ENCODE measurements at places on chromosomes 16 and 17.

DNA sequence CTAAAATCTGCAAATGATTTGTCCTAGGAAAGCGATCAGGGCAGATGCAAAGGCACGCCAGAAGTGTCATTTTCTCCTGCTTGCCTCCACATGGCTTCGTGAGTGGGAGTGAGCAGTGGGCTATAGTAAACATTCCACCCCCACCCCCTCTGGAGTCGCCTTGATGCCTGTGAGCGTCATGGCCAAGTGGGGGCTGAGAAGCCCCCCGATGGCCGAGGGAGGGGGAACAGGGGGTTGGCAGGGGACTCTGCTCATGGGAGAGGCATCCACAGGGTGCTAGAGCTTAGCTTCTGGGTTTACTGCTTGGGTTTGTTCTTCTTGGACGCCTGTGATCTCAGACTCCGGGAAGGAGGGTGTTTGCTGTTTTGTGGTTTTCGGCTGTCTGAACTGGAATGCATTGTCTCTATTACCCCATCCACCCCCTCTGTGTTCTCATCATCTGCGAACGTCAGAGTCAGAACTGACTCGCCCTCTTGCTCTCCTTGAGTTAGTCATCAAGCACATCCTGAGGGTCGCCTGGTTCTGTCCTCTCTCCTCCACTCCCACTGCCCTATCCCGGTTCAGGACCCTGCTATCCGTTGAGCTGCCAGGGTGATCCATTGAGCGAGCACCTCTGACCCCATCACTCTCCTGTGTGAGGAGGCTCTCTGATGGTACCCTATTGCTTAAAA lies 15.4 kb downstream of the TNS4 start:
- DNase-seq: no peak

GRCh38 chr16:10067406-10067805 lies 114.8 kb downstream of the GRIN2A start:
- no peak for DNase-seq

DNA sequence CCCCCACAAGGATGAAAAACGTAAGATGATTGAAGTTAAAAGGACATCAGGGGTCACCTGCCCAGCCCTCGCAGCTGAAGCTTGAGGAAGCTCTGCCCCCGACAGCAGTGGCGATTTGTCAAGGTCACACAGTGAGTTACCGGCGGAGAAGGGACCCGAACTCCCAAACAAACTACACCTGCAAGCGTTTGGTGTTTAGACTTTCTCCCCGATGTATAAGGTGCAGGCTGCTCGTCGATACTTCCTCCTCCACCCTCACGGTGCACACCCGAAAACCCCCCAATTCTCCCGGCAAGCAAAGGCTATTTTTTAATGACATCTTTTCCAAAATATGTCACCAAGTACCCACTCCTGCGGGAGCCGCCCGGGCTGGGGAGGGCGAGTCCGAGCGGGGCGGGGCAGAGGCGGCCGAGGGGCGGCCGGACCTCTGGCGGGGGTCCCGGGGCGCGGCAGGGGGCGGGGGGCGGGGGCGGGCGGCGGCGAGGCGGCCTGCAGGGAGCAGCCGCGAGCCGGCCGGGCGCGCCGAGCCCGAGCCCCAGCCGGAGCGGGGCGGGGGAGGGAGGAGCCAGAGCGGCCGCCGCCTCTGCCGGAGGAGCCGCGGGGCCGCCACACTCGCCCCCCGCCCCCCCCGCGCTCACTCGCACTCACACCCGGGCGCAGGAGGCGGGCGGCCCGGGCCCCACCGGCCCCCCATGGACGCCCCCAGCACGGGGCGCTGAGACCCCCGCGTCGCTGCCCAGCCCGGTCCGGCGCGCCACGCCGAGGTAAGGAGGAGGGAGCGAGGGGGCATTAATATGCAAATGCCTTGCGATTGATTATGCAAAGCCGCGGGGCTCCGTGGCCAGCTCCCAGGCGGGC lies at the start of gene THRA:
THRA (plus strand) TSS at position 637 of the 858 bp plus-strand sequence. CDS start 11,524 bp downstream, outside the sequence.
- DNase-seq: peak; percentile 89

DNA sequence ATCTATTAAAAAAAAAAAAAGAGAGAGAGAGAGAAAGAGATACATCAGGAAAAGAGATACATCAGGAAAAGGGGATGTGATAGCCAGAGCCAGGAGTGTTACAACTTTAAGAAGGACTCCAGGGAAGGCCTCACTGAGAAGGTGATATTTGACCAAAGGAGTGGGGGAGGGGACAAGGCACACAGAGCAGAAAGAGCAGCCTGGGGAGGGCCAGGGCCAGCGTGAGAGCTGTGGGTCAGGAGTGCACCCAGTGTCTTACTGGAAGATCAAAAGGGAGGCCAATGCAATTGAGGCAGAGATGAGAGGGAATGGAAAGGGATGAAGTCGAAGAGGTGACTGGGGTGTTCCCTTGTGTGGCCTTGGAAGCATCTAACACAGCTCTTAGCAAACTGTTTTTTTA lies 7.7 kb downstream of the ASPHD1 start:
- DNase-seq: no peak

- DNase-seq: no peak
These were observed 42.7 kb downstream of the SOCS3 start for GRCh38 chr17:78316867-78317789.

- no peak for DNase-seq
These were observed 281.4 kb downstream of the ZFHX3 start for GRCh38 chr16:72766506-72766905.

GRCh38 chr17:77829843-77830799 lies 128.4 kb upstream of the TNRC6C start:
- peak; percentile 74 for DNase-seq

- no peak for DNase-seq
These were observed 28.7 kb upstream of the MILR1 start for GRCh38 chr17:64420143-64420670.

DNA sequence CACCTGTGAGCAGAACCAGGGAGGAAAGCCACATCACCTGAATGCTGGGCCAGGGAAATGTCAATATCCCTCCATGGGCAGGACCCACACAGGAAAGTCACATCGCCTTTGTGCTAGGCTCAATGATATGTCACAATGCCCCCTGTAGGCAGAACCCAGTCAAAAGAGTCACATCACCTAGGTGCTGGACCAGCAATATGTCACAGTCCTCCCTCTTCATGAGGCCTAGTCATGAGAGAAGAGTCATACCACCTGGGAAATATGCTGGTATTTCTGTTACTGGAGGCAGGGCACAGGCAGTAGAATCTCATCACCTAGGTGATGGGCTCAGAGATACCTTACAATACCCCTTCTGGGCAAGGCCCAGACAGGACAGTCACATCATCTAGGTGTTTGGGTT lies 1843.4 kb downstream of the TP53TG3F start:
- no peak for DNase-seq

- DNase-seq: no peak
These were observed 10.6 kb upstream of the RHBDF2 start for GRCh38 chr17:76511668-76512365.

- no peak for DNase-seq
These were observed 38.0 kb downstream of the AXIN2 start for GRCh38 chr17:65523411-65523810.

- no peak for DNase-seq
These were observed 15.1 kb upstream of the LASP1NB start for GRCh38 chr17:38910325-38910724.

DNA sequence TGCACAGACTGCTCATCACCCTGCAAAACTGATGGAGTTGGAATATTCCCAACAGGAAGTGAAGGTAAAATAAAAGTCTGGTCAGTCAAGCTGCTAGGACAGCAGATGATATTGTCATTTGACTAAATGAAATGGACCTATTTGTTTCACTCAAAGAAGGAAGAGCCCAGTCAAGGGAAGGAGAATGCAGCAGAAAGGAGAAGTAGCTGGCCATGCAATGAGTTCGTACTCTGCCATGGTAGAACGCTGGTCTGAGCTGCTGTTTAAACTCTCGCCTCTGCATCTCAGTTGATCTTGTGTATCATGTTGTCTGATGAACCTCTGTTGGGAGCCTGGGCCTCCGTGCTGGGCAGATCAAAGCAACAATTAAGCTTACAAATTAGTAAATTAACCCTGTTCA lies 15.6 kb upstream of the YPEL2 start:
- no peak for DNase-seq

- no peak for DNase-seq
These were observed 3.2 kb downstream of the SLC22A31 start for GRCh38 chr16:89197033-89197632.

DNA sequence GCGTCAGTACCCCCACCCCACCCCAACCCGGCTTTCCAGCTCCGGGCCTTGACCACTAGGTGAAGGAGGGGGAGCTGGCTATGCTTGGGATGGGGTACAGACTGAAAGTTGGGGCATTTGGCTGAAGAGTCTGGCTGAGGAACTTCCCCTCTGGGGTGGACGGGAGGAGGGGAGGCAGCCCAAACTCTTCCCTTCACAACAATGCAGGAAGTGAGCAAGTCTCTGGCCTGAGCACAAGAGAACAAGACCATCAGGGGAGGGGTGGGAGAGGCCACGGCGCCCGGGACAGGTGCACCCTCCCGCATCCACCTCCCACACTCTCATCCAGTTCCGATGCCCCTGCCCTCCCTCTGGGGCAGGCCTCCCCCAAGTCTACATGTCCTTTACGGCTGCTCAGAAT lies 5.6 kb downstream of the USH1G start:
- no peak for DNase-seq

DNA sequence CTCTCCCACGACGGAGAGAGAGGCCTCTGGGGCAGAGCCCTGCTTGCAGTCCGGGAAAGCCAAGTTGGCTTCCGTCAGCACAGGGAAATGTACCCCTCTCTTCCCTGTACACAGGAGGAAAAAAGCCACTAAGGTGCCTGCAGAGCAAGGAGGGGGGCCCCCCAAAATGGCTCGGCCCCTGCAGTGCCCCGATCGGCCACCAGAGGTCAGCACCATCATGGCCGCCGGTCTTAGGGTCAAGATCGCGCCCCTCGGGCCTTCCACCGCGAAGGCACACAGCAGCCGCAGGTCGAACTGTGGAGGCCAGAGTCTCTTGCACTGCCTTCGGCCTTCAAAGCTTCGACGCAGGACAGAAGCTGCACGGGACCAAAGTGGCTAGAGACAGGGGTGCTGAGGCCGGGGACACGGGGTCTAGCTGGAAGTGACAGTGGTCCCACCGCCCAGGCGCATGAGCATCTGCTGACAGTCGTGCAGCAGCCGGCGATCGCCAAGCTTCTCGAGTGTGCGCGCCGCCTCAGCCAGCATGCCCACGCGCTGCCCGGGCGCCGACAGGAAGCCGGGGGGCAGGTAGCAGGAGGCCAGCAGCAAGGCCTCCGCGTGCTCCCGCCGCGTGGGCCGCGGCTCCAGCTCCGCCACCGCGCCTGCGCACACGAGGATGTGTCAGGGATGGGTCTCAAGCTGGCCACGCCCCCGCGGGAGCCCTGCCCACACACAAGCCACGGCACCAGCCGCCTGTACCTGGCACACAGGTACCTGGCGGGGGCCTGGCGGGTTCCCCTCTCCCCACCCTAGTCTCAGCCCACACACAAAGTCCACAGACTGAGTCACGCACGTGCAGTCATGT lies 24.4 kb downstream of the SREBF1 start:
- peak; percentile 73 for DNase-seq

- no peak for DNase-seq
These were observed 4.8 kb upstream of the HOXB8 start for GRCh38 chr17:48619826-48620449.

- DNase-seq: no peak
These were observed 19.8 kb upstream of the SSTR5 start for GRCh38 chr16:1052721-1053120.

DNA sequence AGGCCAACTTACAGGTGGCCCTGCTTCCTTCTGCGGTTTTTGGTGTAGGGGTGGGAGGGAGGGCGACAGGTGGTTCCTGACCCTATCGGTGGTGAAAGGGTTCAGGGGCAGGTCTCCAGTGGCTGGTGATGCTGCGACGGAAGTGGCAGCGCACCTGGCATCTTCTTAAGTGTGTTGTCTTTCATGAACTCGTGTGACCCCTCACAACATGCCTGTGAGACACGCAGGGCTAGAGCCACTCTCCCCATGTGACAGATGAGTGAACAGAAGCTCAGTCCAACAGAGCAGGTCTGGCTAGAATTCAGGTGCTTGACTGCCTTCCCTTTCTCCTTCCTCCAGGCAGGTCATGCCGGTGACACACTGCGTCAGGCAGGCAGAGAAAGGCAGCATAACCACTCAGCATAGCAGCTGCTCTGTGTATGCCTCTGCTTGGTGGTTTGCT lies 8.0 kb downstream of the TNFAIP1 start:
- no peak for DNase-seq

DNA sequence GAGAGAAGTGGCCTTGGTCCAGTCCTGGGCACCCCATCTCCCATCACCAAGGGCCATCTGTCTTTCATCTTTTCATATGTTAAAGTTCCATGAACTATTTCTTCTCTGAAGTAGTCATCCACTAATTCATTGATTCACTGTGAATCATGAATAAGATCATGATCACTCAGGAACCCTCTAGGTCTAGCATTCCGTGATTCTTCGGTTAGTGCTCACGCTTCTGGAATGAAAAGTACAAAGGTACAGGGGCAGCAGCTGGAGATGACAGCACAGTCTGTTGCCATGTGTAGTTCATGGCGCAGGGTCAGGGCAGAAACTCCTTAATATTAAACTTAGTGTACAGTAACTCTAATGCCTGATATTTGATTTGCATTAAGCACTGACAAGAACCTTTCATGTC lies 127.1 kb downstream of the CDH13 start:
- DNase-seq: no peak

DNA sequence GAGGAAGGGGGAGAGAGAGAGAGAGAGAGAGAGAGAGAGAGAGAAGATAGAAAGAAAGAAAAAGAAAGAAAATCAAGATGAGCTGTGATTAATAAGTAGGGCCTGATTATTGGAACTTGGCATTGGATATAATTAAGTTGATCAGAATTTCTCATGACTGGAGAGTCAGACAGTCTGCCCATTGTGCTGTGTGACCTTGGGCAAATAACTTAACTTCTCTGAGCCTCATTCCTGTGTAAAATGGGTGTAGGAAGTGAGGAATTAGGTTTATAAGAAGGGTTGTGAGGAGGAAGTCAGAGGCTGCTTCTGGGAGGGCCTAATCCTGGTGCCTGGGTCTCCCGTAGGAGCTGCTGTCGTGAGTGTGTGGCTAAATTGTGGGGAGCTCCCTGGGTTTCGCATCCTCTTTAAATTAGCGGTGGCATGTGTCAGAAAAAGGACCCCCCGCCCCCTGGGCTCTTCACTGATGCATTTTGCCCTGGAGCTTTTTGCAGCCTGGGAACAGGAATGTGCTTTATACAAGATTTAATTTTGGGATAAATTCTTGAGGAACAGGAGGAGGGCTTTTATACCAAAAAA lies 76.0 kb downstream of the CMIP start:
- no peak for DNase-seq

GRCh38 chr16:19307587-19308241 lies 22.2 kb downstream of the CLEC19A start:
- DNase-seq: no peak

DNA sequence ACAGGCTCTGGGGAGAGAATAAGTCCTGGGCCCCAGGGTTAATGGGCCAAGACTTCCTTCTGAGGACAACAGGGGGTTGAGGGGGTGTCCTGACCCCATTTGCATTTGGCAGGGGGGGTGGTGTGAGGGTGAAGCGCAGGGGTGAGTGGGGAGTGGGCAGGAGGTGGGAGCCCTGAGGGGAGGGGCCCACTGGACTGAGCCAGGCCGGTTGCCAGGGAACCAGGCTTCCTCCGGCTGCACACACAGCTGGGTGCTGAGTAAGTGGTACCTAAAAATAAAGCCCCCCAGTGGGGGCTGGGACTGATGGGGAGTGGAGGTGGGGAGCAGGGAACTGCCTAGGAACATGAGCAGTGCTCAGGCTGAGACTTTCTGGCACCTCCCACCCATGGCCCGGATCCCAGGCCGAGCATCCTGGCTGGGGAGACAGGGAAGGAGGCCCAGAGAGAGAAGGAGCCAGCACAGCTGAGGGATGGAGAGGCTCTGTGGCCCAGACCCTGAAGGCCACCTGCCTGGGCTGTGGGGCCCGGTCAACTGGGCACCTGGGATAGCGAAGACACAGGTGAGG lies 7.5 kb upstream of the RASD1 start:
- DNase-seq: peak; percentile 74

All from head of caudate nucleus (tissue), 42 donors.